Stimulated activated CD8-positive, alpha-beta memory T cell treated with anti-CD3 and anti-CD28 coated beads, Interleukin-7, amount 100 ng/mL, for 48 hours (primary cell): ENCODE measurements at places on chromosomes 6 and 20.

- DNase-seq: no peak
Observed at GRCh38 chr6:43953794-43954310, 173.4 kb downstream of the MRPL14 start.

DNA sequence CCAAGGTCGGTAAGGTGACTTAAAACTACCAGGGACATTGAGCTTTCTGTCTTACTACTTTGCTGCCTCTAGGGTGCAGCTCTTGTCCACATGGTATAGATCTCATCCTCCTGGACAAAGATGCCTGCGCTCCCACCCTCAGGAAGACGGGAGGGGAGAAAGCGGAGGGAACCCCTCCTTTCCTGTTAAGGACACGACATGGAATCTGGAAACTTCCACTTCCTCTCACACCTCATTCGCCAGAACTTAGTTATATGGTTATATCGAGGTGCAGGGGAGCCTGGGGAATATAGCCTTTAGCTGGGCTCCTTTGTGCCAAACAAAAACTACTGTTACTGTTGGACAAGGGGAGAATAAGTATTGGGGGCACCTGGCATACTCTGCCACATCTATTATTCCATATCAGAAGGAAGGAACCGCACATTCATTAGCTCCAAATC, 224.3 kb upstream of the TSHZ2 start:
- DNase-seq: no peak

- no peak for DNase-seq
Observed at GRCh38 chr6:148214667-148215066, 128.0 kb upstream of the SASH1 start.

- DNase-seq: no peak
Observed at GRCh38 chr6:53461696-53462095, 83.2 kb downstream of the GCLC start.

DNA sequence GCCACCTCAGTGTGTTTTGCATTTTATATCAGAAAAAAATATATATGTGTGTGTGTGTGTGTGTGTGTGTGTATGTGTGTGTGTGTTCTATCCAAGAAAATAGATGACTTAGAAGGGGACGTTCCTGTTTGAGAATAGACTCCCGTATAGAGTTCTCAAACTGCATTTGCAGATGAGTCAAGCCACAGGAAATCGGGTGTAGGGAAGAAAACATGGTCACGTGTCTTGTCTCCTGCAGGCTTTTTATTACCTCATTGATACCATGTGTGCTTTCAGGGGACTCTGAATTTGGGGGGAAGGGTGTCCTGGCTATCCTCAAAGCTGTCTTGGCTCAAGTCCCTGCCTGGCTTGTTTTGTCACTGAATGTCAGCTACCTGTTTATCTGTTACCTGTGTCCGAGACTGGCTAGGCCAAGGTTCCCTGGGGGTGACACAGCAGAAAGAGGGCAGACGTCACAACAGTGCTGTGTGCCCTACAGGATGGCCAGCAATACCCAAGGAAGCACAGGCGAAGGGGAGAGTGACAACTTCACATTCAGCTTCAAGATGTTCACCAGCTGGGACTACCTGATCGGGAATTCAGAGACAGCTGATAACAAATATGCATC, 55.7 kb upstream of the NOP56 start:
- DNase-seq: no peak

GRCh38 chr6:117303323-117303722, 38.0 kb downstream of the VGLL2 start:
- DNase-seq: no peak

- no peak for DNase-seq
Observed at GRCh38 chr6:27128311-27129094, 119.0 kb upstream of the PRSS16 start.

DNA sequence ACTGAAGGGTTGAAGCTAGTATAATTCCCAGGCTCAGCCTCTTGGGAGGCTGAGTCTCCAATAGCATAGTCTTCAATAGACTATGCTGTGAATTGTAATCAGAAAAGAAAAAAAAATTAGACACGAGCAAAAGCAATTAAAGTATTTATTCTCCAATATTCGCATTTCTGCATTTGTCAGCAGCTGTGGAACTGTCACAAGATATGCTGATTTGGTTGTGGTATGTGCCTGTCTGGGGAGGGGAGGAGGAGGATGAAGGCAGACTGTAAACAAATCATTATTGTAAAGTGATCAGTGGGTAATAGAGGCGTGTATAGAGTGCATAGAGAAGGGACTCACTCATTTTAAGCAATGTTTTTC, 10.1 kb upstream of the BICRAL start:
- DNase-seq: no peak

GRCh38 chr20:32458061-32458836, 100.1 kb downstream of the ASXL1 start:
- DNase-seq: no peak
